ENCODE measurements at places on chromosomes 3 and 15. TPM values are rescaled to one million over a fixed set of nuclear protein-coding genes. Genes with fewer than 3 reads are reported as not detected.

Gene GRAMD2A
- total RNA-seq = 60.2 TPM

Gene KCNH8
- 0.58 TPM for total RNA-seq

Gene GOLGA8J
- not detected for total RNA-seq

Gene HOMER2
- total RNA-seq = 15.1 TPM

Gene ATP13A4
- total RNA-seq = 0.22 TPM

Gene C2CD4A
- 0.09 TPM for total RNA-seq

Gene BUB1B
- 75.3 TPM for total RNA-seq

Gene ESYT3
- total RNA-seq = 6.4 TPM

Gene CDV3
- 193 TPM for total RNA-seq

Gene CCR3
- total RNA-seq = 3.1 TPM

Gene INTS14
- total RNA-seq = 53.7 TPM

DNA sequence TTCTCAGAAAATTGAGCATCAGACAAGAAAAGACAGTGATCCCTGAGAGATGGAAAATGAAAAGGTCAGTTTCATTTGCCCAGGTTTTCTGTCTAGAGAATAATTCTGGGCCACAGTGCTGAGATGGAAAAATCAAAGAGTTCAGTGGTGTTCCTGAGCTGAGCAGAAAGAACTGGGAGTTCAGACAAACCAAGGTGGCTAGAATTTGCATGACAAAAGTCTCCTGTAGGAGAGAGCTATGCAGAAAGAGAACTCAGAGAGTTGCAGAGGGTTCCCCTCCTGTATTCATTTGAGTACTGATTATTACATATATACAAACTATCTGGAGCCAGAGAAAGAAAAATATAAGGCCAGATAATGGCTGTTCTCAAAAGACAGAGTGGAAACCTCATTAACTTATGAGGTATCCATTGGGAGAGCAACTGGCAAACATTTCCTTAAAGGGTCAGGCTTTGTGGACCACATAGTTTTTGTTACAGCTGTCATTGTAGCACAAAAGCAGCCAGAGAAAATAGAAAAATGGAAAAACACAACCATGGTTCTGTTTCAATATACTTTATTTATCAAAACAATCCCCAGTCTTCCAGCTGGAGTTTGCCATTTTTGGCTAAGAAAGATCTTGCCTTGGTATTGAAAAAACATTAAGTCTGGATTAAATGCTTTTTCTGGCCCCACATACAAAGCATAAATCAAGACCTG is 1004.1 kb downstream of the TBL1XR1 start:
- DNase-seq = no peak

- no peak for DNase-seq
These were observed 35.1 kb upstream of the PTPRG start for GRCh38 chr3:61526308-61526707.

DNA sequence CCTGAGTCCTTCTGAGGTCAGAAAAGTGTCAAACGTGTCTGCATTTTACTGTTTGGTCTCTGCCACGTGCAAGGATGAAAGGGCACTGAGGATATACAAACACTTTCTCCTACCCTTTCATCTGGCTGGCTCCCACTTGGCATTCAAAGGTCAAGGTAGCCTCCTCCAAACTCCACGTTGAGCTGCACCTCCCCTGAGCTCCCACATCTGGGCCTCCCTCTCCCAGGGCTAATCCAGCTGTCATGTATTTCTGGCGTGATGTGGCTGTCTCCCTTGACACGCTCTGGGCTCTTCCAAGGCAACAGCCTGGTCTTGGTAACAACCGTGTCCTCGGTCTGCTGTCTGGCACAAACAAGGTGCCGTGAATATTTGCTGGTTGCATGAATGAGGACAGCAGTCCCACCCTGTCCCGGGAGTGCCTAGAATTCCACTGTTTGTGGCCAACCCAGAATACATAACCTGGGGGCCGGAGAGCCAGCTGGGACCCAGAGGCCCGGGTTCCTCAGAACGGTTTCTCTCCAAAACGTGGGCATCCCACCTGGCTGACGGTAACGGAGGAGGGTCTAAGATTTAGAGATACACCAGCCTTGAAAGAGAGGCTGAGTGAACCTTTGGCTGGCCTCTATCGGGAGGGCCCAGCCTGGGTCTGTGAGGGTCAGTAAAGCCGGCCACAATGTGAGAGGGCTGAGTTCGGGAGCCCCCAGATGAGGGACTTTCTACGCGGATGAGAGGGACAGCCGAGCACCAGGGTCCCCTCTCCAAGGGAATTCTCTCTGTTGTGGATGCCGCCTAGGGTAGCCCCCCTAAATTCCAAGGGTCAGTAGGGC is 767 bp downstream of the GLT8D1 start:
- peak; percentile 42 for DNase-seq

DNA sequence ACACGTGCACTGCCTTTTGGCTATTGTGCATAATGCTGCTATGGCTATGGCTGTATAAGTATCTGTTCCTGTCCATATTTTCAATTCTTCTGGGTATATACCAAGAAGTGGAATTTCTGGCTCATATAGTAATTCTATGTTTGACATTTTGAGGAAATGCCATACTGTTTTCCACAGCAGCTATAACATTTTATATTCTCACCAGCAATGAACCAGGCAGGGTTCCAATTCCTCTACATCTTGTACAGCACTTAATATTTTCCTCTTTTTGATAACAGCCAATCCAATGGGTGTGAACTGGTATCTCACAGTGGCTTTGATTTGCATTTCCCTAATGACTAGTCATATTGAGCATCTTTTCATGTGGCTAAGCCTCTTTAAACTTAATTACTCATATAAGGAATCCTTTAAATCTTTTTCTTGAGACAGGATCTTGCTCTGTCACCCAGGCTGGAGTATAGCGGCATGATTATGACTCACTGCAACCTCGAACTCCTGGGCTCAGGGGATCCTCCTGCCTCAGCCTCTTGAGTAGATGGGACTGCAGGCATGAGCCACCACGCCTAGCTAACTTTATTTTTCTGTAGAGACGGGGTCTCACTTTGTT is 38.1 kb upstream of the IGDCC4 start:
- DNase-seq = no peak

- DNase-seq = no peak
These were observed 1.0 kb downstream of the LEKR1 start for GRCh38 chr3:156826896-156827882.

DNA sequence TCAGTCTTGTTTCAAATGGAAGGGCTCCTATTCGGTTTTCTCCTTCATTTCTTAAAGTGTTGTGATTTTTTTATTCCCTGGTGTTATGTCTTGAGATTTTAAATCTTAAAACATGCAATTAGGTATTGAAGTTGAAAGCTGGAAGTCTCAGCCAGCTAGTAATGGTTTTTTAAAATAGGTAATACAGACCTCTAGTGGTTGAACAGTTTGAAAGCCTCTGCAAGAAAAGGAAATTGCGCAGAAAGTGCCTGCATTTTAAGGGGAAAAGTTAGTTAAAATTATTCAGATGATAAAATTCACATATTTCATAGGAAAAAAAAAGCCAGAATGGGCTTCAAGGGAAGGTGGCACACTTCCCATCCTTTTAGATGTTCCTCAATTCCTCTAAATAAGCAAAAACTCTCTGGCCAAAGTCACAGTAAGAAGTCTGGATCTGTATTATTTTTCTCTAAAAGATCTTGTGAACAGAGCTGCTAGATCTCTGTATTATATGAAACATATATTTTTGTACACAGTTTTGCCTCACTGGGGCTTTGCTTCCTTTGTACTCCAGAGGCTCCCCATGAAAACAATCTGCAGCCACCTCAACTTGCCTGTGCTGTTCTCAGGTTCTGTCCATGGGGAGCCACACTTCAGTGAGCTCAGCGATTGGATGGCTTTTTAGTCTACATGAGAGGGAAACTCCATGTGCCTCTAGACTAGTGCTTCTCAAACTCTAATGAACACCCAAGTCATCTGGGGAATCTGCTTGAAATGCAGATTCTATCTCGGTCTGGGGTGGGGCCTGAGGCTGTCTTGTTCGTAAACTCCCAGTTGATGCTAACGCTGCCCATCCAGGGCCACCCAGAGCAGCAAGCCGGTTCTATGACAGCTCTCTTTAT is 21.5 kb downstream of the AGTR1 start:
- DNase-seq = no peak

- no peak for DNase-seq
These were observed 25.5 kb downstream of the RFT1 start for GRCh38 chr3:53104762-53105161.

GRCh38 chr3:141076036-141076773 is 25.1 kb downstream of the SPSB4 start:
- DNase-seq = no peak

DNA sequence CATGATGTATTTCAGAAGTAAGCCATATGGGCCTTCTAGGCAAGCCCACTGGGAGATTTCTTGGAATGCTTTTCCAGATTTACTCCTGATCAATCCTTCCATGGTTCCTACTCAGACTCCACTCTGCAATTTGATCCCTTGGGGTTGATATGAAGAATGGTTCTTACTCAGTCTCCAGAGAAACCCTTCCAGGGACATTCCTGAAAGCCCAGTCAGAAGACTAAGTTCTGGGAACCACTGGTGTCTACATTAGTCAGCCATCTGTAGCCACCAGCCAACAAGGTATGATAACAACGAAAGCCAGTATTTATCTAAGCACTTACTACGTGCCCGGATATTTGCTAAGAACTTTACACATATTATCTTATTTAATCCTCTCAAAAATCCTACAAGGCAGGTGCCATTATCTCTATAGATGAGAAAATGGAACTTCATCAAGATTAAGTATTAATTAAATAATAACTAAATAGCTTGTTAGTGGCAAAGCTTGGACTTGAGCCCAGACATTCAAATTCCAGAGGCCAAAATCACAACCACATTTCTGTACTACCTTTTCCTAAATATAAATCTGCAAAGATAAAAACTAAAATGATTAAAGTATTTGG is 32.7 kb downstream of the ZNF385D start:
- DNase-seq = peak; percentile 63

- no peak for DNase-seq
These were observed 158.6 kb upstream of the NR2F2 start for GRCh38 chr15:96171853-96172296.

GRCh38 chr15:43239732-43240491 is 19.1 kb upstream of the EPB42 start:
- DNase-seq = no peak

DNA sequence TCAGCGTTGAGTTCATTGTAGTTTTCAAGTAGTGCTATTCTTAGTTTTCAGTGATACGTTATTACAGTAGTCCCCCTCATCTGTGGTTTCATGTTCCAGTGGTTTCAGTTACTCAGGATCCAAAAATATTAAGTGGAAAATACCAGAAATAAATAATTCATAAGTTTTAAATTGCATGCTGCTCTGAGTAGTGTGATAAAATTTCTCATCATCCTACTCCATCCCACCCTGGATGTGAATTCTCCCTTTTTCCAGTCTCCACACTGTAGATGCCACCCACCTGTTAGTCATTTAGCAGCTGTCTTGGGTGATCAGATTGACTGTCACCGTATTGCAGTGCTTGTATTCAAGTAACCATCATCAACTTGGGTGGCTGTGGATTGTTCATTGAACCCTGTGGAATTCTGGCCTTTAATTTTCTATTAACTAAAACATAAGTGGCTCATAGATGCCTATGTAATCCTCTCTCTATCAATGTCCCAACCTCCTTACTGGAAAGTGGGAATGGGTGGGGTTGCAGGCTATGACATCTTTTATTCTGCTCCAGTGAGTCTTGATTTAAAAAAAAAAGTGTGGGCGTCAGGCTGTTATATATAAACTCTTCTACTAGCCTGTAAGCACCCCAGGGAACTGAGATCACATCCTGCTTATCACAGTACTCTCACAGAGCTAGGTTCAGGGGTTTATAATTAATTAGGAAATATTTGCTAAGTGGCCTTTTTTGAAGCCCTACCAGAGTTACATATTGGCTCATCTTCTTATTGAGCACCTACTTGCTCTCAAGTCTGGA is 97.5 kb downstream of the CFAP20DC start:
- no peak for DNase-seq

DNA sequence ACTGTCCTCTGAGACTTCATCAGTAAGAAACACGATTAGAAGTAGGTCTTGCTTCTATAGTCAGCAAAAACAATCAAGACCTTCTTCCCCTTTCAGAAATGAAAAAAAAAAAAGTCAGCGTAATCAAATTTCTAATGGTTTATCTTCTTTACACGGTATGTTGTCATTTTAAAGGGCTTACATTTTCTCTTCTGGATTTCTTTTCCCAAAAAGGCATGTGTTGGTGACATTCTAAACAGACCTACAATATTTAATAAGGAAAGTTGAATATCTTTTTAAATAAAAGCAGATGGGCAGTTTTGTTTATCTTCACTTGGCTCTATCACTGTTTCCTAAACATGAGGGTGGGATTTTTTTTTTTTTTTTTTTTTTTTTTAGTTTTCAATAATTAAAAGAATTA is 197.3 kb upstream of the ADAMTS9 start:
- DNase-seq = no peak

GRCh38 chr3:72386327-72387000 is 461.8 kb downstream of the SHQ1 start:
- DNase-seq = no peak

- peak; percentile 38 for DNase-seq
These were observed 176.2 kb upstream of the TOPAZ1 start for GRCh38 chr3:44065311-44066094.

- no peak for DNase-seq
These were observed 144.9 kb downstream of the FBN1 start for GRCh38 chr15:48500595-48500994.

DNA sequence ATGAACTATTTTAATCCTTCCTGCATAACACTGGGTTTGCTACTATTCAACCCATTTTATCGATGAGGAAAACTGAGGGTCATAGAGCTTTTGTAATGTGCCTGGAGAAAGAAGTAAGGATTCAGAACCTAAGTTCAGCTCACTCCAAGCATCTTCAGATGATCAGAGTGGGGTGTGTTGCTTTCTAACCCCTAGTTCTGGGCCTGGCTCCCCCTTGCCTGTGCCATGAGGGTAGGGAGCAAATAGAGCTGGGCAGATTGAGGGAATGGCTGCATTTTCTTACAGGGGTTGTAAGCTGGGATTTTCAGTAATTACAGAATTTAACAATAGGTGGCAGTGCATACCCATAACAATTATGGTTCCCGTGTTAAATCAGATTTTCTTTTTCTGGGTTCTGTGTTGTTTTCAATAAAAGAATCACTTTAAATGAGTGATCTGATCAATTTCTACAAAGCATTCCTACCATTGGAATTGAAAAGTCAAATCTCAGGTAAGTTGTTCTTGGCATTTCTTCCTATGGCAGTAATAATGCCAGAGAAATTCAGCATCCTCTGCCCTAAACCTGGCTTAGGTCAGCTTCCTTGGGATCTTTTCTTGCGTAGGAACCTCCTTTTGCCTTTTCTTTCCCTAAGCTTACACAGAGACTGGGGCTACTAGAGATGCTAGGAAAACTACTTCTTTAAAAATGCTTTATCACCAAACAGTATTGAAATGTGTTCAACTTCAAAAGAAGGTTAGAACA is 103.8 kb upstream of the IL12A start:
- peak; percentile 15 for DNase-seq

DNA sequence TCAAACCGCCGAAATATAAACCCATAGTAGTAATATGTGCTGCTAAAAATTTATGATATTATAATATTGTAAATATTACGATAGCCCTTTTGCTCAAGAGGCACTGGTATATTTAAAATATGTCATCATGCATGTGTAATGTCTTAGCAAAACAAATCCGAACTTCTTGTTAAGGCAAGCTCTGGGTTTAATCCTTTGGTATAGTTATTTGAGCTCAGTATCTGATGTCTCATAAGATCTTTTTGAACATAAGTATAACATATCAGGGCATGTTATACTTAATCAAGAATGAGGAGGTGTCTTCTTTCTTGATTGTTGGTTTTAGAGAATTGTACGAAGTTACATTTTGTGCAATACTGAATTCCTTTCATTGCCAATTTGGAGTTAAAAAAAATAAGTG is 154.1 kb upstream of the CBLB start:
- DNase-seq = no peak

Measured in PC-9 (cell line).